ENCODE measurements at places on chromosomes 16 and 17.

DNA sequence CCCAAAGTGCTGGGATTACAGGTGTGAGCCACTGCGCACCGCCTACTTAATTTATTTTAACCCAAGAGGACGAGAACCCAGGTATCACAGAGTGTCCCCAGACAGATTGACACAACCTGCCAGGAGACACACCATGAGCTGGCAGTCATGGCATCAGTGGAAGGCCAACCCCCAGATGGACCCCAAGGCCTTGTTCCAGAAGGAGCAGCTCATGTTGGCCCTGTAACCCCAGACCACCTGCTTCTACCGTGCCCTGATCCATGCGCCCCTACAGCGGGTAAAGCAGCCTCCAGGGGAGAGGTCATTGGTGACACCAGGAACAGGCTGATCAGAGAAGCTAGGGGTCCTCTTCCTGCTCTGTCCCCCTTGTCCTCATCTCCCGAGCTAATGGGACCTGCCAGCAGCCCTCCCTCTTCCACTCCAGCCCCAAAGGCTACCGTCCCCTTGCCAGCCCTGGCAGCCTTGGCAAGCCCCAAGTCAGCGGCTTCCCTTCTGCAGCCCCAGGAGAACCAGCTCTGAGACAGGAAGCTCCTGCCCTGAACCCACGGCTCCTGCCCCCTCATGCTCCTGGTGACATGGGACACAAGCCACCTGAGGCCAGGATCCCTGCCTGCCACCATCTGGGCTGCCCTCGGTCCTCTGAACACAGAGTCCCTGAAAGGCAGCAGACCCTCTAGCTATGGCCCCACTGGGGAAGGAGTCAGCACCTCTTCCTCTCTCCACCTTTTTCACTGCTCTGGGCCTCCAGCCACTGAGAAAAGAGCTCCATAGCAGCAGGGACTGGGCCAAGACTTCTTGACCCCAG is 6.3 kb downstream of the SULT1A1 start:
- no peak for DNase-seq

DNA sequence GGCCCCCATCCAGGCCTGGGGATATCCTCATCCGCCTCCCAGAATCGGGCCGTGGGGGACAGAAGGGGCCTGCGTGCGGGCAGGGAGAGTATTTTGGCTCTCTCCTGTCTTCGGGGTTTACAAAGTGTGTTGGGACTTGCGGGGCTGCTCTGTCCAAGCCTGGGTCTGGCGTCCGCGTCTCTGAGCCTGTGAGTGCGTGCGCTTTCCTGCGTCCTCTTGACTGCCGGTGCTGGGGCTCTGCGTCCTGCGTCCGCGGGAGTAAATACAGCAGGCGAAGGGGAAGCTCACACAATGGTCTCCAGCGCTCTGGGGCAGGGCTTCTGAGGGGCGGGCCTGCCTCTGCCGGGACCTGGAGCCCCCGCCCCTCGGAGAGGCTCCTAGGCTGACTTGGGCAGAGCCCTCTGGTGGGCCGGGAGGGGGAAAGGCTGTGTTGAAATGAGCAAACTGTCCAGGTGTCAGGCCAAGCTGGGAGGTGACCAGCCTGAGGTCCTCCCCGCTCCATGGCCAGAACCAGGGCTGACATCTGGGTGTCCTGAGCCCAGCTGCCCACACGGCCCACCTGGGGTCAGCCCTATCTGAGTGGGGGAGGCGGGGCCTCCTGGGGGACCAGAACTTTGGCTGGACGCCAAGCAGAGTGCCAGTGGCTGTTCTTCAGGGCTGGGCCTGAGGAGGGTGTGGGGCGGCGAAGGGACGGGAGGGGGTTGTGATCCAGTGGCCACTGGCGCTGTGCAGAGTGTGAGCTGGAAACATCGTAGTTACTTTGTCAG is 233.6 kb downstream of the SEC14L1 start:
- no peak for DNase-seq

GRCh38 chr17:82449131-82449882 is 1.2 kb downstream of the CYBC1 start:
- no peak for DNase-seq

DNA sequence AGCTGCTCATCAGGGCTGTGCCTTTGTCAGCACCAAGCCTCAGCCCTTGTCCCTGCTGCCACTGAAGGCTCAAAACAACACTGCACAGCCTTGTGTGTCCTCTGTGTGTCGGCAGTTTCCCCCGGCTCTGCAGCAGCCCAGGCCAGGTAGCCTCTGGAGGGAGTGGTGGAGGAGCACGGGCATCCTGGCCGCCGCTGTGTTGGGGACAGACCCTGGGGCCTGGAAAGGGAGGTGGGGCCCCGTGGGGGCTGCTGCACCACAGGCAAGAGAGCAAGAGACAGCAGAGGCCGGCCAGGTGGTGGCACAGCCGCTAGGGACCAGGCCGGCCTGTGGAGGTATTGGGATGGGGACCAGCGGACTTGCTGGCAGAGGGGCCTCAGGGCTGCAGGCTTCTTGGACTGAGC is 96.9 kb upstream of the ZNF750 start:
- DNase-seq, result no peak

- no peak for DNase-seq
Observed at GRCh38 chr17:21214777-21215541, 998 bp upstream of the TMEM11 start.

DNA sequence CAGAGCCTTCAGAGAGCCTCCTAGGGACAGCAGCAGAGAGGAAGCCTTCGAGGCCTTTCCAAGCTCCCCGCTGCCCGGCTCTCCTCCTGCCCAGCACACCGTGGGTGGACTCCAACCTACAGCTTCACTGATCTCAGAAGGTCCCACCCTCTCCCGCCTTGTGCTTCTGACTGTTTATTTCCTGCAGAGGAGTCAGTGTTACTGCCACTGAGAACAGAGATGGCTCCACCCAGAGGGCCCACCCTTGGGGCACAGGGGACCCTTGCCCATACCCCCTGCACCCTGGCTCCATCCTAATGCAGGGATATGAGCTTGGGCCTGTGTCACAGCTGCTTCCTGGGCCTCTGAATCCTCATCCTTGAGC is 52.8 kb upstream of the TOB1 start:
- peak; percentile 42 for DNase-seq

DNA sequence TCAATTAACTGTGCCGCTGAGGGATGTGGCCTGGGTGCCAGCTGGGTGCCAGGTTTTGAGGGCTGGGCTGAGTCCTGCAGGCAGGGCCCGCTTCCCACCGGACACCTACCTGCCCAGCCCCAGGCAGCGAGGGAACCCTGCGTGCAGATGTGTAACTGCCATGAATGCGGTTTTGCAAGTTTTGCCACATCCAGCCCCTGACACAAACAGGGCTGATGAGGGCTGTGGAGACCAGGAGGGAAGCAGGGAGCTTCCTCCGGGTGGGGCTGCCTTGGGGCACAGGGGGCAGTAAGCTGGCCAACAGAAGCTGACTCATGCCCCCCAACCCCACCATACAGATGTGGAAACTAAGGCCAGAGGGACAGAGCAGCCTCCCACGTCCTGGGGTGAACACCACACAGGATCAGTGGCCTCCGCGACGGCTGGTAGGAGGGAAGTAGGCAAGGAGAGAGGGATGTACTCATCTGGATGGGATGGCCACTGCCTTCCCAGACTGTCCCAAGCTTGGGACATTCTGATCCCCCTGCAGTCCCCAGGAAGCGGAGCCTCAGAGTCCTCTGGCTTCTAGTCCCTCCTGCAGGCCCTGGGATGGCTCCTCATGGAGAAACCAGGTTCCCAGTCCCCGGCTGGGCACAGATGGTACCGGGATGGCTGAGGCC is 1.6 kb downstream of the UBALD1 start:
- DNase-seq, result no peak

GRCh38 chr17:13359774-13360173 is 242.0 kb downstream of the HS3ST3A1 start:
- DNase-seq, result no peak

DNA sequence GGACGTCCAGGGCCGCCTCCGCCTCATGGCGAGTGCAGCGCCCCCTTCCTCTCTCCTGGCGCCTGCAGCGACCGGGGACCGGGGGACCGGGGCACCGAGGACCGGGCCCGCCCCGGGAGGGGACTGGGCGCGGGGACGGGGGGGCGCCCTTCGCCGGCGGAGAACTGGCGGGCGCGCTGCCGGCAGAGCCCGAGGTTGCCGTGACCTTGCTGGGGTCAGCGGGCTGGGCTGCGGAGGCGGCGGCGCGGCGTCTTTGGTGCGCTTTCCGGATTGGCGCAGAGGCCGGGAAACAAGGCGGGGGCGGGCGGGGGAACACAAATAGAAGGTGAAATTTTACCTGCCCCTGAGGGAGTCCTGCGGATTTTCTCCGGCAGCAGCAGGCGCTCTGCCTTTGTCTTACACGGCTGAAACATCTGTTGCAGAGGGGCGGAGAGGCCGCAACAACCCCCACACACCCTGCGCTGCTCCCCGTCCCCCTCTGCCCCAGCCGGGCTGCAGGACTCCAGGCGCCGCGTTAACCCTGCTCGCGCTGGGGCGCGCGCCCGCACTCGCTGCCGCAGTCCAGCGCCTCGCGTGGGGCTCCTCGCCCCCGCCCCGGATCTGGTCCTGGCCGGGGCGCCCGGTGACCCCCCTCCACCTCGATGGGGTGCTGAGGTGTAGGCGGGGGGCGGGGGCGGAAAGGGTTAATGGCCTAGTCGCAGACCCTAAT is 53.5 kb downstream of the SREBF1 start:
- peak; percentile 90 for DNase-seq

DNA sequence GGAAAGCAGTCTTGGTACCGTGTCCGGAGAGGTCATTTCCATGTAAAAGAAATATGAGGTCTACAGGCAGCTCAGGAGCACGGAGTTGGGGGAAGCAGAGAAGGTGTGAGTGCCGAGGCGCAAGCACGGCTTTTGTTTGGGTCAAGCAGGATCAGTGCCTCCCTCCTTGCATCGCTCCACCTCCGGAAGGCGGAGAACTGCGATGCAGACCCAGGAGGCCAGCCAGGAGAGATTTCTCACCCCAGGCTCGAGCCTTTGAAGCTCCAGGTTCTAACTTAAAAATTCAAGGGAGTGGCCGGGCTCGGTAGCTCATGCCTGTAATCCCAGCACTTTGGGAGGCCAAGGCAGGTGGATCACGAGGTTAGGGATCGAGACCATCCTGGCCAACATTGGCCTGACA is 25.0 kb downstream of the NAA60 start:
- no peak for DNase-seq

GRCh38 chr16:35140293-35140986 is 1681.0 kb downstream of the TP53TG3F start:
- no peak for DNase-seq

DNA sequence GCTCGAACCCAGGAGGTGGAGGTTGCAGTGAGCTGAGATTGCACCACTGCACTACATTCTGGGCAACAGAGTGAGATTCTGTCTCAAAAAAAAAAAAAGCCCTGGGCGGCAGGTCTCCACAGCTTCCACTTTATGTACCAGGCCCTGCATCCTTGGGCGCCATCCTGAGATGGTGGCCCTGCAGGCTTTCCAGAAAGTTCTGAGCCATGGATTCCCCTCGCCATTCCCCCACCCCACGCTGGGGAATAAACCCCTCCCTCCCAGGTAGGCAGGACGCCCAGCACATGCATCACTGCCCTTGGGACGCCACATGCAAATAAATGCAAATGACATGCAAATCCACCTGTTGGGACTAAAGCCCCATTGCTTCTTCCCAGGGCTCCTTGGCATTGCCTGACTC is 13.8 kb upstream of the ZNF469 start:
- no peak for DNase-seq

GRCh38 chr16:49924078-49924477 is 68.2 kb upstream of the ZNF423 start:
- DNase-seq, result no peak

DNA sequence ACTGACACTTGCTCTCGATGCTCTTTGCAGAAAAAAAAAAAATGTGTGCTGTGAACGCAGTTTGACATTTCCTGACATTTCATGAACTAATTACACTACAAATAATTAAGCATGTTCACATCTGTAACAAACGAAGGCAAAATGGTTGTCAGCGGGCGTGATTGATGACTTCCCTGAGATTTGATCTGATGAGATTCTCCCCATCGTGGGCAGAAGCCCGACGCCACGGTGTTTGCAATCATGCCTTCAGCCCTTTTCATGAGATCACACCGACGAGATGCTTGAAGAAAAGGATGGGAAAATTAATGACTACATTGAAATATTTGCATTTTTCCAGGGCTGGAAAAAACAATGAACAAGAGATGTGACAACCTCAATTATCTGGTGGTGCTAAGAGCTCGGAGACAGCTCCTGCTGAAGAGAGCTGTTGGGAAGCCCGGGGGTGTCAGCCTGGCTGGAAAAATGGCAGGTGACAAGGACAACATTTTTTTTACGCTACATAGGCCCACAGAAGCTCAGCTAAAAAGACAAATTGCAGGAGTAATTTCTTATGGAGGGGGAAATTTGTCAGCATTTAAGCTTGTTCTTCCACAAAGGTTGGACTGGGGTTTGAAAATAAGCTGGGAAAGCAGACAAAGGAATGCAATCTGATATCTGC is 259.4 kb upstream of the IRX3 start:
- peak; percentile 84 for DNase-seq

GRCh38 chr16:88853325-88853941 is 3.3 kb downstream of the GALNS start:
- no peak for DNase-seq

GRCh38 chr16:50248845-50249244 is 17.5 kb upstream of the ADCY7 start:
- DNase-seq, result peak; percentile 8

- no peak for DNase-seq
Observed at GRCh38 chr16:16004314-16004749, 54.9 kb downstream of the ABCC1 start.

- peak; percentile 42 for DNase-seq
Observed at GRCh38 chr16:87601401-87601981, 817 bp upstream of the JPH3 start.

- no peak for DNase-seq
Observed at GRCh38 chr17:72661945-72662826, 430.3 kb downstream of the SLC39A11 start.

- no peak for DNase-seq
Observed at GRCh38 chr16:67675579-67675935, 8.9 kb downstream of the C16orf86 start.

- no peak for DNase-seq
Observed at GRCh38 chr17:66431910-66432309, 129.5 kb downstream of the PRKCA start.

GRCh38 chr17:43750153-43750552 is 8.4 kb downstream of the SOST start:
- no peak for DNase-seq

- peak; percentile 83 for DNase-seq
Observed at GRCh38 chr17:57527221-57528057, 217.7 kb downstream of the CCDC182 start.

DNA sequence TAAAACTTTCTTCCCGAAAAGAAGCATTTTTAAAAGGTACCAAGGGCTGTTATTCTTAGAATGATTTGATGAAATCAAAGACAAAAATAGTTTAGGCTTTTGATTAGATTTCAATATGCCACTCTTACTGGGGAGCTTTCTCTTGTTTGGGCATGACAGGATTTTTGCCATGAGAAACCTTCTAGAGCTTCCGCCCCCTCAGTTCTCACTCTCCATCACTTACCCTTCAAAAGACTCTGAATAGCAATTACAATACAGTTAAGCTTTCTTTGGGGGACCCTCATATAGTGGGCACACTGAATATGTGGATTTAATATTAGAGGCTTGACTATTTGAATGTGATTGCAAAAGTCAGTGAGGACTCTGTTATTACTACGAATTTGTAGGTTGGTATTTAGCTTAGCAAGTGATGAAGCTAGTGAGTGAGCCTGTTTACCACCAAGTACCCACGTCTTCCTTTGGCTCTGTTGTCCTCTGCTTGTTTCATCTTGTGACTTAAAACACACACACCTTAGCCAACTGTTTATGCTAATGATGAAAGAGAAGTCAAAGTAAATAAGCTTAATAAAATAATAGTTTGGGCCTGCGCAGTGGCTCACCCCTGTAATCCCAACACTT is 158.7 kb upstream of the TBX2 start:
- no peak for DNase-seq

- peak; percentile 80 for DNase-seq
Observed at GRCh38 chr17:77555741-77556291, 402.7 kb upstream of the TNRC6C start.
